ENCODE measurements at places on chromosomes 7 and 10.

- DNase-seq, result no peak
These were observed 29.9 kb downstream of the UMAD1 start for GRCh38 chr7:7670490-7670889.

DNA sequence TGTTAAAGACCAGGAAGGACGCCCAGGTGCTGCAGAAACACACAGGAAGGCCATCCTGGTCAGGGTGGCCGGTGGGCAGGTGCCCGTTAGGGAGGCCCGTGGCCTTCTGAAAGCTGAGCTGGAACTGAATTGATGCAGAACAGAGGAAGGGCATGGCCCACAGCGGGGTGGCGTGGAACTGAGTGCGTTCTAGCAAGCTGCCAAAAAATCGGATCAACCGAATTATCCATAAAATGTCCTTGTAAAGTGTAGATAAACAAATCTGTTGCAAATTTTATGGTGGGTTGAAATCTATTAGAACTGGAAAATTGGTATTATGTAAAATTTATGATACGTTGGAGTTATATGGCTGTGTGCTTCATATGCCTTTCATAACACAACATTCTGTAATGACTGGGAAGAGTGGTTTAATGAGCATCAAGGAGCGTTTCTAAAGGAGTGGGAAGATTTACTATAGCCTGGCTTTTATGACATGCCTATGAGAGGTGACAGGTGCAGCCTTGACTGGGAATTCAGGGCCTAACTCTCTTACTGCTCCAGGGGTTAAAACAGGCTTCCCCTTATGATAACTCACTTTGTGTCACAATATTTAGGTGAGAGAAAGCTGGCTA, 108.1 kb downstream of the GPR26 start:
- DNase-seq, result no peak

DNA sequence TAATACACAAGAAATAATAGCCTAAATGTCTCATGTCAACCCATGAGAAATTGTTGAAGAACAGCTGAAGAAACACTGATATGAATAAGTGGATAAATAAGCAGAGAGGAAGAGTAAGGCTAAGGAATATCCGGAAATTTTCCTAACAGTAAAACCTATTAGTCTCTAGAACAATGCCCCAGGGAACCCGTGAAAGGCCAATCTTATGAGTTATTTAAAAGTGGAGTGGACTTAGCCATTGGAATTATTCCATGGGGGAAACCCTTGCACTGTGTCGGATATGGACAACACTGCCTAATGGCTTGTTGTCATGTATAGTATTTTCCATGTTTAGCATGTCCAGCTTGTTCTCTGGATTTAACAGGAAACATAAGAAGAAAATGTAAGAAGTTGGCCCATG, 217.2 kb upstream of the PLXNA4 start:
- DNase-seq, result no peak

- DNase-seq, result no peak
These were observed 109.6 kb downstream of the ELAPOR2 start for GRCh38 chr7:86949779-86950260.

- no peak for DNase-seq
These were observed 121.1 kb downstream of the GPR85 start for GRCh38 chr7:112965506-112965905.

DNA sequence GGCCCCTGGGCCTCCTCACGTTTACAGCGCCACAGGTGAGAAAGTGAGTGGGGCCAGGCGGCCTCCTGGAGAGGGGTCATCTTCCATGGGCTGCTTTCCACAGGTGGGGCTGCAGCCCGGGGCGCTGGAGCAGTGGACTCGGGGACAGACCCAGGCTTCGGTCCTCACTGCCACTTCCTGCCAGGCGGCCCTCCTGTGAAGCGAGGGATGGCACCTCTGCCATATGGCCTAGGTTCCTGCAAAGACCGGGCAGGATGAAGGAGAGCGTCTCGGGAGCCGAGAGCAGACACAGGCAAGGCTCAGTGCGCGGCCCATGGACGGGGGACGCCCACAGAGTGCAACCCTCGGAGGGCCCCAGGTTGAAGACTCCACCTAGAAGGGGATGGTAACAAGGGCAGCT, 106.8 kb downstream of the MAD1L1 start:
- DNase-seq, result no peak

GRCh38 chr10:11329062-11329673, 282.3 kb downstream of the USP6NL start:
- no peak for DNase-seq

- DNase-seq, result no peak
These were observed 20.9 kb upstream of the NAMPT start for GRCh38 chr7:106305732-106306131.

DNA sequence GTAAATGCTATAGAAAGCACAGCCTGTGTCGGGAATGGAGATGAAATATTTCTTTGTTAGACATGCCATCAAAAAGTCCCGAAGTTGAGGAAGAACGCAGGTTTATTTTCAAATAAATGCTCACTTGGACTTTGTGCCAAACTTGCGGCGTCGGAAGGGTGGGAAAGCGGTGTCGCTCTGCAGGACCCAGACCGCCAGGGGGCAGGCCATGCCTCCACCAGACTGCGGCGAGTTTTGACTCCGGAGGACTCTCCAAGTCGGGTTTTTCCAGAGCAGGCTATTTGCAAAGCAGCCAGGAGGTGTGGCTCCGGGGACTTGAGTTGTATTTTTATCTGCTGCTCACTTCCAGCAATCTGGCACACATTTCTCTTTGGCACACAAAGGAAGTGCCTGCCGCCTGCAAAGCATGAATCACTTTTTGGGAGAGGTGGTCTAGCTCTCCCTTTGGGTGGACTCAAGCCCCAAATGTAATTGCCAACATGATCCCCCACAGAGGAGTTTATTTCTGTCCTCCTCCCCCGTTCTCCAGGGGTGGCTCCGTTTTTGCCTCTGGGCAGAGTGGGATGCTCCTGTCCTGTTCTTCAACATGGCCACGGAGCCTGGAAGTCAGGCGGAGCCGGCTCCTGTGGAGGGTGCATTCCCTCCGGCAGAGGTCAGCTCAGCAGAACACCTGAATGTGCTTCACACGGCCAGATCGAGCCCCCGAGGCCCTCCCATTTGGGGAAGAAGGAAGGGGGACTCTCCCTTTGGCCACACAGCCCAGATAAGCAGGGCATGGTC, 82.3 kb upstream of the GPR26 start:
- no peak for DNase-seq

- DNase-seq, result no peak
These were observed 175.7 kb upstream of the INHBA start for GRCh38 chr7:41878309-41879295.

DNA sequence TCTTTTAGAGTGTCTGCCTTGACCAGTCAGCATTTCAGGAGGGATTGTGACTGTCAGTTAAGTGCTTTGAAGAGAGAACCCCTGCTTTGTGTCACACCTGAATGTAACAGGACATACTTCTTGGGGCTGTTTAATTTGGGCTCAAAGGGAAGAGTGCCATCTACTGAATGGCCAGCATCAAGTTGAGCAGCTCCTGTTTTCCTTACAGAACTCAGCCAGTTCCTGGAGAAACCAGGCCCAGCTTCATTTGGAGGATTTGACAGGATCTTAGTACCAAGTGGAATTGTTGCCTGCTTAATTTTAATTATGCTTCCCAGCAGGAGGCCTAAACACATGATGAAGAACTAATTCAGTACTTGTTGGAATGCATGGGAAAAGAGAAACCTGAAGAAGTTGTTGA, 8.3 kb downstream of the ADD3 start:
- no peak for DNase-seq

- DNase-seq, result no peak
These were observed 1044.8 kb downstream of the CNTNAP2 start for GRCh38 chr7:147161405-147161804.

- no peak for DNase-seq
These were observed 29.4 kb downstream of the LSMEM1 start for GRCh38 chr7:112510001-112510742.

DNA sequence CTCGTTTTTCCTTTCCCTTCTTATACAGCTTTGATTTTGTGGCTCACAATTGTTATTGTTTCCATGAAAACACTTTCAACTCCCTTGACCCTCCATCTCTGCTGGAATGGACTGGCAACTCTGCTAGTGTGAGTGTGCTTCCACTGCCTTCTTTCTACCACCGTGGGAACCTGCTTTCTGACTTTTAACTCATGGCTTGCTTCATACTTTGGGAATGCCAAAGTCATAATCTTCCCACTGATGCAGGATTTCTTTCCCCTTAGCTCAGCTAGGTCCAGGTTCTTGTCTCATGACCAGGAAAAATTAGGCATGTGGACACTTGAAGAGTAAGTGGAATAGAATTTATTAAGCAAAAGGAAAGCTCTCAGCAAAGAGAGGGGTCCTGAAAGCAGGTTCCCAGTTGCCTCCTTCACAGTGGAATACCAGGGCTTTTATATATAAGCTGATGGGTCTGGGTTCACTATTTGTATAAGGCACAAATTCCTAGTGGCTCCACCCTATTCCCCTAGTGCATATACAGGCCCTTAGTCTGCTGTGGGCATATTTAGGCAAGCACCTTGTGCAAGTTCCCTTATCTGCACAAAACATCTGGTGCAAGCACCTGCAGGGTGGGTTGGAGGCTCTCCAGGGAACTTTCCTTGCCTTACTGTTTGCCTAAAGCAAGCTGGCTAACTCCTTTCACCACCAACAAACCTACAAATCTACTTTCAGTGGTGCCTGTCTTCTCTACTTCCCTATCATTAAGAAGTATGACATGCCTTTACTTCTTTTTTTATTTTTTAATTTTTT, 119.5 kb downstream of the CFAP58 start:
- DNase-seq, result no peak

- DNase-seq, result no peak
These were observed 65.1 kb downstream of the PAPSS2 start for GRCh38 chr10:87724789-87725188.

DNA sequence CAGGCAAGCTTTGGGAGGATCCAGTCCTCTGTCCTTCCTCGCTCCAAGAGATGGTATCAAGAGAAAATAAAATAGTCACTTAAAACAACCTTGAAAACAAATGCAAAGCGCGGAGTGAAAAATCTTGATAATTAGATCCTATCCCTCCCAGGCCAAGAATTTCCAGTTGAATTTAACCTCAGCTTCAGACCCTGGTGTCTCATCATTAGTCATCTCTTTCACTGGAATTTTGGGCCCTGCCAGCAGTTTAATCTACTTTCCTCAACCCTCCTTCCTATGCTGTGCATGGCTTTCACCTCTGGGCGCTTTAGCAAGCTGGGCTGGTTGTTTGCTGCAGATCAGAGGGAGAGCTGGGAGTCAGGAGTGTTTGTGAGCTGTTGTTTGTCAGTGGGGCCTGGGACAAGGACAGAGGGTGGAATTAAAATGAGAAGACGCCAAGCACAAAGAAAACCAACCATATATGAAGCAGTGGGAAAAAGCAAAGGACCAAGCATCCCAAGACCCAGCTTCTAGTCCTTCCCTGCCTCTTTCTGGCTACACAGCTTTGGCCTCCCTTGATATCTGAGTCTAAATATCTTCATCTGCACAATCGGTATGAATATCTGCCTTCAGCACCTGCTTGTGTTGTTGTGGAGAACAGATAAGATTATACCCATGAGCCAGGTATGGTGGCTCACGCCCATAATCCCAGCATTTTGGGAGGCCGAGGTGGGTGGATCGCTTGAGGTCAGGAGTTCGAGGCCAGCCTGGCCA, 13.5 kb downstream of the MYOF start:
- DNase-seq, result no peak

- no peak for DNase-seq
These were observed 55.2 kb downstream of the LRRN3 start for GRCh38 chr7:111146136-111146535.

DNA sequence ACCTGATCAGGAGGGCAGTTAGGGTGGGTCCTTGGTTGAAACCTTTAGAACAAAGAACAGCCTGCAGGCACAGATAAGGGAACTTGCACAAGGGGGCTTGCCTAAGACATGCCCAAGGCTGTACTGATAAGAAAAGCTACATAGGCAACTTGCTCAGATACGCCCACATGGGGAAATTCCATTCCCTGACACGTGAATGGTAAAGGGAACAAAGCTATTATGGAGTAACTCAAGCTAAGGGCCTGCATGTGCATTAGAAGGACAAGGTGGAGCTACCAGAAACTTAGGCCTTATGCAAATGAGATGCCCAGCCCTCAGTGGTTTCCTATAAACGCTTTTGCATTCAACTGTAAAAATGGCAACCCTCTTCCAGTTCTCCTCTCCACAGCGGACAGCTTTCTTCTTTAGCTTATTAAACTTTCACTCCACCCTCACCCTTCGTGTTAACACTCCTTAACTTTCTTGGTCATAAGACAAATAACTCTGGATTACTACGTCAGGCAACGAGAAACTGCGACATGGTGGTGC, 1192.1 kb upstream of the CELF2 start:
- DNase-seq, result no peak

GRCh38 chr7:37825038-37825437, 23.4 kb upstream of the NME8 start:
- no peak for DNase-seq

DNA sequence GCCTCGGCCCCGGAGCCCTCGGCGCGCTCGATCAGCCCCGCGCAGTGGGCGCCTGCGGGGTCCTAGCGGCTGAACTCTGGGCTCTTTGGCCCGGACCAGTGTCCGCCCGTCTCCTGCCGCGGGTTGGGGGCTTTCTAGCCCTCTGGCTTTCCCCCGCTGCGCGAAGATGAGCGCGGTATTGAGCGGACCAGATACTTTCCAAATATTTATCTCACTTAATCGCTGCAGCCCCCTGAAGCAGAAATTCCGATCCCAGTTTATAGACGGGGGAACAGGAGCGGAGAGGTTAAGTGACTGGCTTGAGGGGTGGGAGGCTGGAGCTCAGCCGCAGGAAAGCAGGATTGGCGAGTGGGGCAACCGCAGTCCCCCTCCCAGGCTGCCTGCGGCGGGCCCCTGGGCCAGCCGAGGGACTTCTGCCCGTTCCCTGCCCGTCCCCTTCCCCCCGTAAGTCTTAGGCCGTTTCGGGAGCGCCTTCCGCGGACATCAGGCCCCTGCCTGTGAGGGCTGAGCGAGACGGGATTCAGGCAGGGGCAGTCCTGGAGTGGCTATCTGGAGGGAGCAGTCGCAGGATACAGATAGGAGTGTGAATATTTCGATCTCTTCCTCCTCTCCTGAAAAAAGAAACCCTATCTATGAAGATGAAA, 565 bp downstream of the STRIP2 start:
- no peak for DNase-seq

GRCh38 chr7:44062903-44063295, 2.5 kb downstream of the PGAM2 start:
- peak; percentile 28 for DNase-seq

DNA sequence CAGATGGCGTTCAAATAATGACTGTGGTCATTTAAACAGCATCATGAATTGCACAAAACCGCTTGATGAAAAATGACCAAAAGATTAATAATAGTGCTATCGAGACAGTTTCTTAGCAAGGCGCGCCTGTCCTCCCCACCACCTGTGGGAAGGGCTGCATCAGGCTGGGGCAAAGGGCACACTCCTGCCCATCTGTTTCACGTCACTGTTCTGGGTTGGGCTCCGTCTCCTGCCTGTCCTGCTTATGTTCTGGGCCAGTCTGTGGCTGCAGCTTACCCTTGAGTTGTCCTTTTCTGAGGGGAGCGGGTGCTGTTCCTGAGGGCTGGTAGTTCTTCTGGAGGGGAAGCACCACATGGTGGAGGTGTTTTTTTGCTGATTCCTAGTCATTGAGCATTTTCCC, 13.3 kb downstream of the RBM17 start:
- no peak for DNase-seq

All from activated effector memory CD4-positive, alpha-beta T cell treated with anti-CD3 and anti-CD28 coated beads, Interleukin-2, amount 50 U/mL, for 16 hours (primary cell).